Aorta (tissue), 5 donors: ENCODE measurements at places on chromosomes 12 and 14.
A peak's percentile ranks its signal among the peaks of the same experiment; 100 is the strongest.

DNA sequence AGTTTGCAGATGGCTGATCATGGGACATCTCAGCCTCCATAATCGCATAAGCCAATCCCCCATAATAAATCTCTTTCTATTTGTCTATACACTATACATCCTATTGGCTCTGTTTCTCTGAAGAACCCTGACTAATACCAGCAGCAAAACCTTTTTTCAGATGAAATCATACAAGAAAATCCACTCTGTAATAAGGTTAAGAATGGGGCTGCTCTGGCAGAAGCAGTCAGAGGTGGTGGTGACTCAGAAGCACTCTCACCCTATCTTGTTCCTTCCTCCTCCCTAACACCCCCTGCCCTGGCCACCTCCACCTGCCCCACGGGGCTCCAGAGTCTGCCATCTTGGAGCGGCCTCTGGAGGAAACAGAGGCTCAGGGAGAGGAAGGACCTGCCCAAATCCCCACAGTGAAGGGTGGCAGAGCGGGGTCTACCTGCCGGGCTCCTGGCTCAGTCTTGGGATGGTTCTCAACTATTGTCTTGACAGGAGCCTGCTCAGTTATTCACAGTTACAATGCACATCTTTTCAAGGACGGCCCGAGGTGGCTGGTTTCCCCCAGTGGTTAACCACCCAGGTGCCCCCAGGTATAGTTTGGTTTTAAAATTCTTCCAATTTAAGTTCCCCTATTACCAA is 109.3 kb upstream of the EVL start:
- peak; percentile 54 for DNase-seq

GRCh38 chr12:75130811-75131210 is 78.8 kb downstream of the KCNC2 start:
- DNase-seq, result no peak

DNA sequence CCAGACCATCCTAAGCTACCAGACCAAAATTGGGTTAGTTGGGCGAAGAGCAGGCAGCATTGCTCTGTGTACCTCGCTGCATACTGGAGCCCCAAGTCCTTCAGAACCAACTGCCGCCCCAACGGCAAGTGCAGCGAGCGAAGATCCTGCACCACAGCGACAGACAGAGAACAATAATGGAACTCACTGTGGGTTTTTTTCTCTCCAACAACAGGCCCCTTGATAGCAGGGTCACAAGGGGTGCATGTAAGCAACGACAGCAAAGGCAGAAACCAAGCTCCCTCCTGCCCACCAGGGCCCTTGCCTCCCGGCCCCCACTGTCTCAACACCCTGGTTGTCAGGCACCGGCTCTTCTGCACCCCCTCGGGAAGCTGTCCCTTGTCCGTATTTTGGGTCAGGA is 39.0 kb downstream of the RNF34 start:
- no peak for DNase-seq

DNA sequence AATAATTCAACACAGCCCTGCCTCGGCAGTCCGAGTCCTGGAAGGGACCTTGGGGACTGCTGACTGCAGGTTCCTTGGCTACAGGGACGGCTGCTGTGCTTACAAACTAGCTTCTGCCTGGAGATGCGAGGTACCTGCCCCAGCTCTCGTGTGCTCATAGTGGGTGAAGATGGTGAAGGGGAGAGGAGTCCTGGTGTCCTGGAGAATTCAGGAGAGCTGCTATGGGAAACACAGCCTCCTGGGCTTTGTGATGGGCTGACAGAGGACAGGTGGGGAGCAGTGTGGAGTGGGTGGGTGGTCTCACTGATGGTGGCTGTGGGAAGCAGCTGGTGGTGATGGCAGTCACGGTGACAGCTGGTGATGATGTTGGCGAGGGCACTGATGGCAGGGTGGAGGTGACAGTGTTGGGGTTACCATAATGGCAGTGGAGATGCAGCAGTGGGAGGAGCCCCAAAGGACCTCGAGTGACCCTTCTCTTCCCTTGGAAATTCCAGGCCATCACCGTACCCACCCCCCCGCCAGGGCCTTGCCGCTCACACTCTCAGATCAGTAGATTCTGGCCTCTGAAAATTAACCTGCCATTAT is 32.8 kb downstream of the HVCN1 start:
- no peak for DNase-seq

DNA sequence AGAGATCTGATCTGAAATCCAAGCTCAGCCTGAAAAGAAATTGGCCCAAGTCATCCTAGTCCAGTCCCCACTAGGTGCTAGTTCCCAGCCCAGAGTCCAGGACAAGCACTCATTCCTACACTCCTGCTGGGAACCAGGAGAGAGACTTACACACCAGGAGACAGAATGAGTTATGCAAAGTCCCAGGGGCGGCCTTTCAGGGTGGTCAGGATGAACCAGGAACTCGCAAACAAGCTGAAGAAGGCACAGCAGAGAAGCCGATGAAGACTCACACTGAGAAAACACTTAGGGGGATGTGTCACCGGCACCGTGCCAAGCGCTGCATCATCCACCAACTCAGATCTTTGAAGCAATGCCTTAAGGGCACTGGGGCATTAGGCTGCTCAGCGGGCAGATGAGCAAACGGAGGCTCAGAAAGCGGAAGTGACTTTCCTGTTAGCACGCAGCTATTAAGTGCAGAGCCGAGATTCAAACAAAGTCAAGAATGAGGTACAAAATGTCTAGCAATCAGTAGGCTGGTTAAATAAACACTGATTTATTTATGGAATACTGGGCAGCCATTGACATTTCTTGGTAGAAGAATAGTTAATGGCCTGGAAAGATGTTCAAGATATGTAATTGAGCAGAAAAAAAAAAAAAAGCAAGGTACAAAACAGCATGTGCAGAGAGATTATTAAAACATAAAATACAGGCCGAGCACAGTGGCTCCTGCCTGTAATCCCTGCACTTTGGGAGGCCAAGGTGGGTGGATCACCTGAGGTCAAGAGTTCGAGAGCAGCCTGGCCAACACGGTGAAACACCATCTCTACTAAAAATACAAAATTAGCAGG is 78.7 kb downstream of the LRRC74A start:
- peak; percentile 87 for DNase-seq

- DNase-seq, result no peak
These were observed 601.8 kb upstream of the ATXN7L3B start for GRCh38 chr12:73935817-73936216.

DNA sequence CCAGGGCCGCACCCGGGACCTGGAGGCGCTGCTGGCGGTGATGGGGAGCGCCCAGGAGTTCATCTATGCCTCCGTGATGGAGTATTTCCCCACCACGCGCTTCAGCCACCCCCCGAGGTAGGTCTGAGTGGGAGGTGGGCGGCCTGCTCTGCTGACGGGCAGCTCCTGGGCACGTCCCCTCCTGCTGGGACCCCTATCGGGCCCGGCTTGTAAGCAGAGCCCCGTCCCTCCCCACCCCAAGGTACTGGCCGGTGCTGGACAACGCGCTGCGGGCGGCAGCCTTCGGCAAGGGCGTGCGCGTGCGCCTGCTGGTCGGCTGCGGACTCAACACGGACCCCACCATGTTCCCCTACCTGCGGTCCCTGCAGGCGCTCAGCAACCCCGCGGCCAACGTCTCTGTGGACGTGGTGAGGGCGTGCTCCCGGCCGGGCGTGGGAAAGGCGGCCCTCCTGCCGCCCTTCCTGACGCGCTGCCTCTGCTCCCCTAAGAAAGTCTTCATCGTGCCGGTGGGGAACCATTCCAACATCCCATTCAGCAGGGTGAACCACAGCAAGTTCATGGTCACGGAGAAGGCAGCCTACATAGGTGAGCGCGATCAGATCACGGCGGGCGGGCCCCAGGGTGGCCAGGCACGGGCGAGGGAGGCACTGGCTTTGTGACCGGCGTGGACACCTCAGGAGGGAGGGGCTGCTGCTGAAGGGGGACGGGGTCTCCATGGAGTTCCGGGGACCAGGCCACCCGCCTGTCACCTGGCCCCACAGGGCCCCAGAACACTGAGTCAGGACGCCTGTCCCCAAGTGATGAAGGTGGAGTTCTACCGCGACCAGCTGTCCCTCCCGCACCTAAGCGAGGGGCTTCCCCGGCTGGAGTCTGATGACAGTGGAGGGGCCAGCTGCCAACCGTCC is 7.3 kb downstream of the PLD4 start:
- peak; percentile 78 for DNase-seq

DNA sequence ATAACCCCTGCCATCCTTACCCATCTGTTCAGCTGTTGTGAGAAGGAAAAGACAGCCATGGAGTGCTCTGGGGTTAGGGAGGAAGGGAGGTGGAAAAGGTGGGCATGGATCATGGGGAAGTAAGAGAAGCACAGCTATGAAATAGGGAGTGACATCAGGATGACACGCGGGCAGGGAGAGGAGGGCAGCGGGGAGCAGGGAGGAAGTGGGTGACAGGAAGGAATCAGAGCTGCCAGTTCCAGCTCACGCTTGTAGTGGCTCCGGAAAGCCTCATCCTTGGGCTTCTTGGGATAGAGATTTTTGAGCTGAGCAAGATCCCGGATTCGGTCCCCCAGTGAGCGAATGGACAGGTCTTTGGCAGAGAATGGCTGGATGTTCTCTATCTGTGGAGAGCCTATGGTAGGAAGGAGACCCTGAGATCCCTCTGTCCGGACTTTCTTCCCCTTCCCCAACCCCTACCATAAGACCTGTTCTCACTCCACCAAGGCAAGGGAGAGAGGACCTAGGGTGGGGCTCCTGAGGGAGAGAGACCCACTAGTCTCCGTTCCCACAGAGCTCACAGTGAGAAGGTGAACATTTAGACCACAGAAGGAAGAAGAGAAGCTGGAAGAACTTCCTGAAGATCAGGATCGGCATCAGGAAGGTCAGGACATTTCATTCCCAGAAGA is 10.3 kb downstream of the NAB2 start:
- DNase-seq, result peak; percentile 52

DNA sequence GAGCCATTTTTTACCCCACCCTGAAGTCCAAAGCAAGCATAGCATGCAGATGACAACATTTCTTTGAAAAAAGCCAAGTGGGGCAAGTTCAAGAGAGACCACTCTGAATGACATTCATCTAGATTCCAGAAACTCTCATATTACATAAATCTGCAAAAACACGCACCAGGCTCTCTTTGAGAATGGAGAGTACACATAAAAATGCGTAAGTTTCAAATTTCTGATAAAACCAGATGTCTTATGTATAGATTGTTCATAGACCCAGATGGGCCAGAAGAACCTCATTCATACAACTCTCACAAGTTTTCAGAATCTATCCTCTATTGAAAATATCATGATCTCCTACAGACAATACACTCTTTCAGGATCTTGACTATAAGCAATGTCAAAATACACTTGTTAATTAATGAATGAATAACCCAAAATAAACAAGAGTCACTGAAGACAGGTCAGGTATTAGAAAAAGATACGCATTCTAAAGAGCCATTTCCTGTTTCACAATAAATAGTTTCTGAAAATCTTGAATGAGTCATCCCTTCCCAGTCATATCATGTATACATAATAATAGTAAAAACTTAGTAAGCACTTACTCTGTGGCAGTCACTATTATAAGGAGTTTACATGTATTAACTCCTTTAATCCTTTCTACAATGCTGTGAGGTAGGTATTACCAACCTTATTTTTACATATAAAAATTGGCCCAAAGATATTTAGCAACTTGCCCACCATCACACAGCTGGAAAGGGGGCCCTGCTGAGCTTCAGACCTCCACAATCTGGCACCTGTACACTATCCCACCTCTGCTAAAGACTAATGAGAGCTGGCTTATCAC is 72.0 kb downstream of the PPP2R5E start:
- no peak for DNase-seq

- DNase-seq, result peak; percentile 80
These were observed 9.4 kb upstream of the LRP1-AS start for GRCh38 chr12:57156701-57157403.

GRCh38 chr14:78440356-78440894 is 270.3 kb downstream of the NRXN3 start:
- DNase-seq, result no peak

GRCh38 chr12:28742791-28743190 is 406.3 kb upstream of the FAR2 start:
- no peak for DNase-seq

DNA sequence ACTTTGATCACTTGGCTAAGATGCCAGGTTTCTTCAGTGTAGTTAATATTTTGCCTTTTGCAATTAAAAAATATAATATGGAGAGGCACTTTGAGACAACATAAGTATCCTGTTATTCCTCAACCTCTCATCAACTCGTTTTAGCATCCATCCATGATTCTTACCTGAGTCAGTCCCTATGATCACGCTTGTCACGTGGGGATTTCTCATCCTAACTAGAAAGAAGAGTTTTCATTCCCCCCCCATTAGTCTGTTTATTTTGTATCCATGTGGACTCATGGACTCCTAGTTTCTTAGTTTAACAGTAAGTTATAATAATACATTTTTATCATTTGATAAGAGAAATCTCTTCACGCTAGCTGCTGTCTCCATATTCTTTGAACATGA is 110.3 kb downstream of the SLC25A47 start:
- no peak for DNase-seq

DNA sequence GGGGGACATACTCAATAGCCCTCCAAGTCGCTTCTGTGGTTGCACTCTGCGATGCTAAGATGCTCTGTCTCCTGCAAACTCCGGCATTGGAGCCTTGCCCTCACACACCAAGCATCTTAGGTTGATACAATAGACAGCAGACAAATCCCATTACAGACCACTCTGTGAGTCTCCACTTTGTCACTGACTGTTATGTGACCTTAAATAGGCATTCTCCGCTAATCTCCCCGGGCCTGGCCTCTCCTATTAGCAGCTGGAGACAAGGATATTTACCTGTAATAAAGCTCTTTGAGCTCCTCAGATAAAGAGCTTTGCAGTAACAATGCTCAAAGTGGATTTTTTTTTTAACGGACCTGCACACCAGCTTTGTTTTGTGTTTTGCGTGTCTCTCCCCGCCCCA is 479.7 kb upstream of the TBX3 start:
- DNase-seq, result no peak

DNA sequence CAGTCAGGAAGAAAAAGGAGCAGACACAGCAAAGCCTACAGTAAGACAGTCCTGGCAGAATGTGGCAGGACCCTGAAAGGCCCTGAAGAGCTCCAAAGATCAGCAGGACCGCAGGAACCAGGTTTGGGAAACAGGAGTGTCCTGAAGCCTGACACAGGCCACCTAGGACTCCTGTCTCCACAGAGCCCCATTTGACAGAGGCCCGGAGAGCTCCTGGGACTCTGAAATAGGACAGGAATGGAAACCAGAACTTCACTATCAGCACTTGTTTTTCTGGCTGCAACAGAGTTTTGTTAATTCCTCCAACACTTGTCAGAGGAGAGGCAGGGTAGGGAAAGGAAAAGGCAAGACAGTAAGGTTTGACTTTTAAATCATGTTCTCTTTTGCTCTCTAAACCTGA is 12.9 kb downstream of the STXBP6 start:
- DNase-seq, result no peak

- DNase-seq, result no peak
These were observed at the start of gene SLC6A13 for GRCh38 chr12:262817-263216. Gene SLC6A13, minus strand, starts transcription at chr12:262836. Its CDS starts 2,784 bp downstream, at chr12:260052.

- no peak for DNase-seq
These were observed 2.5 kb downstream of the NR1H4 start for GRCh38 chr12:100476013-100476751.
